ENCODE measurements at places on chromosomes 16 and 17.

GRCh38 chr16:50338371-50339231 lies 30.2 kb downstream of the BRD7 start:
- peak; percentile 43 for DNase-seq

DNA sequence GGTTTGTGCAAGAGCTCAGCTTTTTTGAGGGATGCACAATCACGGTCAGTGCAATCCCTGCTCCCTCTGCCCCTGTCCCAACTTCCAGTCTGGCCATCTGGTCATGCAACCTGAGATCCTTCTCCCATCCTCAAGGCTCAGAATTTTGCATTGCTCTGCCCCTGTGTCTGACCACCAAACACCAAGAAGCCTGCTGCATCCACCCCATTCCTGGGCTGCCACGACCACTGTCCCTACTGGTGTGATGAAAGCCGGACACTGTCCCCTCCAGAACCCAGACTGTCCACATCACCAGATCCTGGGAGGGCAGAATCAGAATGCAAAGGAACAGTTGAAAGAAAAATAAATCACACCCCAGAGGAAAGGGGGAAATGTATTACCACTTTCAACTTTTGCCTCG lies 231.0 kb downstream of the C16orf78 start:
- DNase-seq: no peak

DNA sequence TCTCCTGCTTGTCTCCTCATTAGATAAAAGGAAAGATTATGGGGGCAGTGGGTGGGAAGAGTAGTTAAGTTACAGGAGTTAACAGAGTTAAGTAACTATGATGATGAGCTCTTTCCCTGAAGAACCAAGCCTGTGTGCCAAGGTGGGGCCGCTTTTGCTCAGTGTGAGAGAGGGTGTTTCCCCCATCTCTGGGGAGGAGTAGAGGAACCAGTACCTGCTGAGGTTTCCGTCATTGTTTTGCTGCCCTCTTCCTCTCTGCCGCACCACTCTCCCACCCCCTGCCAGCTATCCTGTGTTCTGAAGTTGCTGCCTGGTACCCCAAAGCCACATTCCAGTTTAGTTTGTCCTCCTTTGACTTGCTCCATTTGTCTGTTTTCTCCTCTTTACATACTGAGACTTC lies 20.8 kb upstream of the KRT10 start:
- no peak for DNase-seq

GRCh38 chr17:15112846-15113617 lies 152.1 kb downstream of the PMP22 start:
- peak; percentile 28 for DNase-seq

GRCh38 chr16:67963662-67964321 lies 4.6 kb downstream of the SLC12A4 start:
- no peak for DNase-seq

DNA sequence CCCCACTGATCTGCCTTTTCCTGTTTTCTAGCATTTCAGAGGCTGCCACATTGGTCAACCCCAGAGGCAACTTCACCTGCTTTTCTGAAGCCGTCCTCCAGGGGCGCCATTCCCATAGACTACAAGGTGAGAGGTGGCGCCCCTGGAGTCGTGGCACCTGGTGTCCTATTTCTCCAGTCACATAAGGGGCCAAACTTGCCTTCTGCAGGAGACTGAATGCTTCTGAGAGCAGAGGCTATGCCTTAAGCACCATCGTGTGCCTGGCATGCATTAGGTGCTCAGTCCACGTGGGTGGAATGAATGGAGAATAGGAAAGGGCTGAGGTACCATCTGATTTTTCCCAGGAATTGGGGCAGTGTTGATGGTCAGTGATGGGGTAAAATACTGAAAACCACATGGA lies 164.8 kb downstream of the HAPSTR1 start:
- no peak for DNase-seq

DNA sequence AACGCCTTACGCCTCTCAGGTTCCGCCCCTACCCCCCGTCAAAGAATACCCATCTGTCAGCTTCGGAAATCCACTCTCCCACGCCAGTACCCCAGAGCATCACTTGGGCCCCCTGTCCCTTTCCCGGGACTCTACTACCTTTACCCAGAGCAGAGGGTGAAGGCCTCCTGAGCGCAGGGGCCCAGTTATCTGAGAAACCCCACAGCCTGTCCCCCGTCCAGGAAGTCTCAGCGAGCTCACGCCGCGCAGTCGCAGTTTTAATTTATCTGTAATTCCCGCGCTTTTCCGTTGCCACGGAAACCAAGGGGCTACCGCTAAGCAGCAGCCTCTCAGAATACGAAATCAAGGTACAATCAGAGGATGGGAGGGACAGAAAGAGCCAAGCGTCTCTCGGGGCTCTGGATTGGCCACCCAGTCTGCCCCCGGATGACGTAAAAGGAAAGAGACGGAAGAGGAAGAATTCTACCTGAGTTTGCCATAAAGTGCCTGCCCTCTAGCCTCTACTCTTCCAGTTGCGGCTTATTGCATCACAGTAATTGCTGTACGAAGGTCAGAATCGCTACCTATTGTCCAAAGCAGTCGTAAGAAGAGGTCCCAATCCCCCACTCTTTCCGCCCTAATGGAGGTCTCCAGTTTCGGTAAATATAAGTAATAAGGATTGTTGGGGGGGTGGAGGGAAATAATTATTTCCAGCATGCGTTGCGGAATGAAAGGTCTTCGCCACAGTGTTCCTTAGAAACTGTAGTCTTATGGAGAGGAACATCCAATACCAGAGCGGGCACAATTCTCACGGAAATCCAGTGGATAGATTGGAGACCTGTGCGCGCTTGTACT lies at the start of gene BRCA1:
Gene BRCA1 (minus strand): TSS at position 232 of the 834 bp plus-strand sequence. CDS start 1,268 bp downstream, outside the sequence.
- DNase-seq: peak; percentile 99

GRCh38 chr17:17587614-17588337 lies 3.7 kb downstream of the PEMT start:
- no peak for DNase-seq
